ENCODE measurements at places on chromosomes 3 and 15.

DNA sequence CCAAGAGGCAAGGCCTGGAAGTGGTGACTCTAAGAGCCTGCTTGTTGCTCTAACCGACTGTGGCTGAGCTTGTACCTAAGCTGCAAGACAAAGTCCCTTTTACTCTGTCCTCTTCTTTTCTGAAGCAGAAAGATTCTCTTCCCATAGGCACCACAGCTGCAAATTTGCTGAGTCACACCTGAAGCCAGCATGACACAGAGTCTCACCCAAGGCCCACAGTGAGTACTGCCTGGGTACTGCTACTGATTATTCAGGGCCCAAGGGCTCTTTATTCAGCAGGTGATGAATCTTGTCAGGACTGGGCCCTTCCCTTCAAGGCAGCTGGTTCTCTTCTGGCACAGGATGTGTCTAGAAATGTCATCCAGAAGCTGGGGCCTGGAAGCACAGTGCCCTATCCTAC lies 18.9 kb upstream of the TIGIT start:
- DNase-seq = no peak

DNA sequence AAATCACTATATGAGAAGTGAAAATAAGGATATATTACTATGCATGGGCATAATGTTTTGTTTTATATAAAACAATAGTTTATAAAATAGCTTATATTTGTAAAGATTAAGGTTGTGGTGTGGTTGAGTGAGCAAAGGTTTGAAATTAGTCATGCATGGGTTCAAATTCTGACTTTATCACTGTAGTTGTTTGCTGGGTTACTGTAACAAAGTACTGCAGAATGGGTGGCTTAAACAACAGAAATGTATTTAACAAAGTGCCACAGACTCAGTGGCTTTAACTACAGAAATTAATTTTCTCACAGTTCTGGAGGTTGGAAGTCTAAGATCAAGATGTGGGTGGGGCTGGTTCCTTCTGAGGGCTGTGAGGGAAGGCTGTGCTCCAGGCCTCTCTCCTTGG lies 184.8 kb upstream of the THRB start:
- no peak for DNase-seq

- no peak for DNase-seq
Measured at GRCh38 chr3:105281989-105282388, 84.7 kb upstream of the ALCAM start.

DNA sequence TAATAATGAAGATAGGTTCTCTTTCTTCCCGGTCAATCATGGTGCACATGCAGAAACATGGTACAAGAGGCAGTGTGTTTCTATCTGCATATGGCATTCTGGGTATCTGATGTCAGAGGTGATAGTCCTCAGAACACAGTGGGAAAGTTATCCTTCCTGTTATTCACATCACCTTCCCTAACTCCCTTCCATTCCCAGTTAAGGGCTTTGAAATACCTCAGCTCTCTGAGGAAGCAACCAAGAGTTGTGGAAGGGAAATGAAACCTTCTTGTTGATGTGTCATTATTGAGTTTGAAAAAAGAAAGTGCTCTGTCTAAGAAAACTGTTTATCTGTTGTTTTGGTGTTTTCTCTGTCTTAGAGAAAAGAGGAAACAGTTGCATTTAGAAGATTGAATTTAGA lies 21.9 kb upstream of the P2RY13 start:
- no peak for DNase-seq

GRCh38 chr3:116342499-116342898 lies 102.8 kb downstream of the LSAMP start:
- no peak for DNase-seq

- DNase-seq = no peak
Measured at GRCh38 chr3:27796365-27796875, 74.3 kb upstream of the EOMES start.

DNA sequence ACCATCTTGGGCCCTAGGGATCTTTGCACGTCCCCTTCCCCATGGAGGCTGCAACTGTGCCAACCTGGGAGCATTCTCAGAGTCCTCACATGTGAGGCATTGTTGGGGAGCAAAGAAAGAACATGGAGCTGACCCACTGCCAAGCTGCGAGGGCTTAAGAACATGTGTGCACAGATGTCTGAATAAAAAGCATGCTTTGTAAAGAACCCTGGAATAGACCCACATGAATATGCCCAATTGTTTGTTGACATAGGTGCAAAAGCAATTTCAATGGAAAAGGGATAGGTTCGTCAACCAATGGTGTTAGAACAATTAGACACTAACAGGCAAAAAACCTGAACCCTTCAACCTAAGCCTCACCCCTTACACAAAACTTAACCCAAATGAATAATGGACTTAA lies 9.3 kb downstream of the PGPEP1L start:
- no peak for DNase-seq

- peak; percentile 36 for DNase-seq
Measured at GRCh38 chr3:71444028-71444860, 139.3 kb downstream of the FOXP1 start.

- DNase-seq = no peak
Measured at GRCh38 chr3:69204315-69204957, 82.0 kb upstream of the LMOD3 start.

DNA sequence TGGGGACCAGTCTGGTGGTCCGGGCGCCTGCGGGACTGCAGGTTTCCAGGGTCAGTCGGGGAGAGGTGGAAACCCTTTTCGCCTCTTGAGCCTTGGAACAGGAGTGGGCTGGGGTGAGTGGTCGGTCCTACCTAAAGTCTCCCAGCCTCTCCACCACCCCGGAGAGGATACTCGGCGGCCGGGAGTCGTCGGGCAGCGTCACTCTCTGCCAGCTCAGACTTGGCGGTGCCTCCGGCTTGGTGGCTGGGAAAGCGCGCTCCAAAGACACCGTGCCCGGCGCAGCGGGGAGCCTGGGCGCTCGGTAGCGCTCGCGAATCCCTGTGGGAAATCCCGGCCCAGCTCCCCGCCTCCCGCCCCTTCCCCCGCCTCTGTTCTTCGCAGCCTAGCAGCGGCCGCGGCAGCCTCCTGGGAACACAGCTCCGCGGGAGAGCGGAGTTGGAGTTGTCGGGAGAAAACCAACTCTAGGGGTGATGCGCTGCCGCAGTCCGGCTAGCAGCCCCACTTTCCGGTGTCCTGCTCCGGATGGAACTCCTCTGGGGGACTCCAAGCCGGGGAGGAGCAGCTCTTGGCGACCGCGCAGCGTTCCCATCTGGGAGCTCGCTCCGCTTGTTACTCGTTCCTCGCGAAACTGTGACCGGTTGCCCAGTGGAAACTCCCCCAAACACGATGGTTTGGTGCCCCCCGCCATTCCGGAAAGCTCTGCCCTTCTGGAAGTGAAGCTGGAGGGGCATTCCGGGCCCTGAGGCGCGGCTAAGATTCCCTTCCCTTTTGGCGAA lies 1.4 kb downstream of the EPHB1 start:
- no peak for DNase-seq

DNA sequence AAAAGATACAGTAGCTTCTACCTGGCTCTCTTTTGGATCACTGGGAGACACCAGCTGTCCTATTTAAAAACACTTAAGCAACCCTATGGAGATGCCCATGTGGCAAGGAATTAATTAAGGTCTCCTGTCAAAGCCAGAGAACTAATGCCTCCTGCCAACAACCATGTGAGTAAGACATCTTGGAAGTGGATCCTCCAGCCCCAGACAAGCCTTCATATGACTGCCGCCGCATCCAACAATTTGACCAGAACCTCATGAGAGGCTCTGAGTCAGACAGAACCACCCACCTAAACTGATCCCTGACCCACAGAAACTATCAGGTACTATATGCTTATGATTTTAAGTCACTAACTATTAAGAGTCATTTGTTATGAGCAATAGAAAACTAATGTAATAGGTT lies 22.3 kb downstream of the IFT80 start:
- DNase-seq = no peak

DNA sequence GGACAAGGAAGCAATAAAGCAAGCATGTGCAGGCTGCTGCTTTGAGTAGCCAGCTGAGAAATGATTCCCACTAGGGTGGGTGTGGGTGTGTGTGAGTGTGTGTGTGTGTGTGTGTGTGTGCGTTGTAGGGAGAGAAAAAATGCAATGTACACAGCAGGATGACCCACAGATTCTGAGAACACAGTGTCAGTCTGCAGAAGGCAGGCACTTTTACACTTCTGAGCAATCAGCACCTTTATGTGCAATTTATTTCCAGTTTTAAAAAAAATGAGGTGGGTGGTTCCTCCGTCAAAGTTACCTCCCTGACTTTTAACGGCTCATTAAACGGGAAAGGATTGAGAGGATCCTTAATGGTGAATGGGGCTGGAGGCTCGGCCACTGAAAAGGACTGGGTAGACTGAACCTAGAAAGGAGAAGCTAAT lies 38.5 kb upstream of the LIPC start:
- no peak for DNase-seq

DNA sequence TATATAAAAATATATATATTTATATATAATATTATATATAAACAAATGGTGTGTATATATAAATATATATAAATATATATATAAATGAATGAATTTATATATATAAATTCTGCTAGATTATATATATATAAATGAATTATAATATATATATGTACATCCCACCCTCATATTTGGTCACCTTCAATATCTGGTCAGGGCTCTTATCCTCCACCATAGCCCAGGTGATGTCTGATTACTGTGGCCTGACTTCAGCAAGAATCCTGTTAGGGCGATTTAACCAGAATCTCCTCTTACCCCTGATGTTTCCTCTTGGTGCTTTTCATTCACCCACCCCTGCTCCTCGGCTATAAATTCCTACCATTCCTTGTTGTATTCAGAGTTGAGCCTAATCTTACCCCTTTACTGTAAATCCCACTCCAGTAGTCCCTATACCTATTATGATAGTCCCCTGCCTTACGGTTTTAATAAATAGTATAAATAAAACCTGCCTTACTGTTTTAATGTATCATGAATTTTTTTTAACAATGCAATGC lies 439.6 kb downstream of the PLOD2 start:
- no peak for DNase-seq

GRCh38 chr15:57133127-57133968 lies 214.9 kb downstream of the TCF12 start:
- no peak for DNase-seq

DNA sequence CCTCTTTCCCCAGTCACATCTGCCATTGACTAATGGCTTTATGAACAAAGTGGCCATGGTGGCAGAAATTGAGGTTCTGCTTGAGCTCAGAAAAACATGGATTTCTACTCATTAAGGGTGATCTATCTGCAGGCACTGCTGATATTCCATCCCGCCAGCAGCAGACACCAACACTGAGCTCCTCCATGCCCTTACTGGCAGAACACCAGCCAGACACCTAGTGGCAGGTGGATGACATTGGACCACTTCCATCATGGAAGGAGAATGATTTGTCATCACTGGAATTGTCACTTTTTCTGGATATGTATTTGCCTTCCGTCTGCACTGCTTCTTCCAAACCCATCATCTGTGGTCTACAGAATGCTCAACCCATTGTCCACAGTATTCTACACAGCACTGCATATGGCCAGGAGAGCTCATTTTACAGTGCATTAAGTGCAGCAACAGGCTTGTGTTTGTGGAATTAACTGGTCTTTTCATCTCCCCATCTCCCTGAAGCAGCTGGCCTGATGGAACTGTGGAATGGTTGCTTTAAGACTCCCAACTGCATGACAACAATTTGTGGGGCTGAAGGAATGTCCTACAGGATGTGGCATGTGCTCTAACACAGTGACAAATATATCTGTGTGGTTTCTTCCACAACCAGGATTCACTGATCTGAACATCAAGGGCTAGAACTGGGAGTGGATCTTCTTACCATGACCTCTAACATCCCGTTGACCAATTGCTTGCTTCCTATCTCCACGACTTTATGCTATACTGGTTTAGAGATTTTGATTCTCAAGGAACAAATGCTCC lies 103.4 kb downstream of the WNT7A start:
- DNase-seq = no peak

DNA sequence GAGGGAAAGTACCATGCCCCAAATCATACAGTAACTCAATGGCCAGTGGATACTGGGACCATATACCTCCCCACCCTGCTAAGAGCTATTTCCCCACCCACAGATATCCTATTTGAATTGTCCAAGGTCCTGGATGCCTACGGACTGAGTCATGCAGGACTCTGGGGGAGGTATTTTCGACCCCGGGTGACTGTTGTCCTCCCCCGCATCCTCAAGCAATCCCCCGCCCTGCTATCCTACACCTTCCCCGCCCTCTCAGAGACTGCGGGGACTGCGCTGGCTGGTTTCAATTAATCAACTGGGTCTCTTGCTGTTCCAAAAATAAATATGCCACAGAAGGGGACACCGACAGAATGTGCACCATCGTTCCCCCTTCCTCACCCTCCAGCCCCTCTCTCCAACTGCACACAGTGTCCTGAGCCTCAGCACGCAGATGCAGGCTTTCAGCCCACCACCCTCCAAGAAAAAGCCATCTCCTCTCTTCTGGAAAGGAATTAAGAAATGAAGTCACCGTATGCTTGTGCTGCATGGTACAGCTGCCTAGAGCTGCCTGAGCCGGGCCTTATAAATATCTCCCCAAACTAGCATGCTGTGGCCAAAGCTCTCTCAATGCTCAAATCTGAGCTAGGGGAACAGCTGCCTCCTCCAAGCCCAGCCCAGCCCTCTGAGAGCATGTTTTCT lies 8.1 kb downstream of the CAV3 start:
- no peak for DNase-seq
